Activated CD4-positive, alpha-beta T cell treated with anti-CD3 and anti-CD28 coated beads, Interleukin-2, amount 50 U/mL, for 48 hours (primary cell): ENCODE measurements at places on chromosomes 5 and 9.

- no peak for DNase-seq
These were observed 156.4 kb downstream of the DAB2IP start for GRCh38 chr9:121807823-121808278.

GRCh38 chr5:89229331-89230070 lies 346.5 kb upstream of the MEF2C start:
- no peak for DNase-seq

DNA sequence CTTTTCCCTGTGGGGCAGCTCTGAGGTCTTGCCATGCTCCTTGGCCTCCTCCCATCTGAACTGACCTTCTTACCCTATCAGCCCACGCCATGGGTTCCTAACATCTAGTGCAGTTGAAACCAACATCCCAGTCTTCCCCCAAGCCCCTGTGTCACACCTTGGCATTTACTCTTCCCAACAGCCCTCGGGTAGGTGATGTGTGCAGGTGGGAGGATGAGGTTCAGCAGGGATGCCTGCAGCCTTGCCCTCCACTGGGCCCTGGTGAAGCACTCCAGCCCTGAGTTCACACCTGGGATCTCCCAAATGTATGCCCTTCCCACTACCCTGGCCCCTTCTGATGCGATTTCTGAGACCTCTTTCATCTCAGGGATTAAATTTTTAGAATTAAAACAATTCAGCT lies 15.5 kb downstream of the IRX2 start:
- DNase-seq: no peak

DNA sequence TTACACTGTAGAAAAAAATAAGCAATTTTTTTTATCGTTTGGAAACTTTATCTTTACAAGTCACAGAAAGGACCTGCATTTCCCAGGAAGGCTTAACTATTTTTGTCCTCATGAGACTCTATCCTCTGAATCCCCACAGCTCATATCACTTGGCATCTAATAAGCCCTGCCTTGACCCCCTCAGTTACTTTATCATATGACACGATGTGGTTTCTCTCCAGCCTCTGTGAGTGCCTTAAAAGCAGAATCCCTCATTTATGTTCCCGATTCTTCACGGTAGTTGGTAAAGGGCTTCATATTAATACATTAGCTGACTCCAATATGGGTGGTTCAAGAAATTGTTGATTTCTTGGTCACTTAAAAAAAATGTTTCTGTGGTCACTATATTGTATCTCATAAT lies 296.6 kb upstream of the GRAMD2B start:
- no peak for DNase-seq

GRCh38 chr9:98201749-98202148 lies 9.3 kb upstream of the CORO2A start:
- no peak for DNase-seq

DNA sequence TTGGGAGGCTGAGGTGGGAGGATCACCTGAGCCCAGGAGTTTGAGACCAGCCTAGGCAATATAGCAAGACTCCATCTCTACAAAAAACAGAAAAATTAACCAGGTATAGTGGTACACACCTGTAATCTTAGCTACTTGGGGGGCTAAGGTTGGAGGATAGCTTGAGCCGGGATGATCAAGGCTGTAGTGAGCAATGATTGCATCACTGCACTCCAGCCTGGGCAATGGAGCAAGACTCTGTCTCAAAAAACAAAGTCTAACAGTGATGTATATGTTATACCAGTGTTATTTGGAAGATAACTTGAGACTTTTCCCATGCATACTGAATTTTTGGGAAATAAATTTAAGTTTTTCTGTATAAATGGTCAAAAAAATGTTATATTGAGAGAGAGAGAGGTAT lies 146.3 kb downstream of the ZCCHC7 start:
- DNase-seq: no peak
